GM12864 (cell line): ENCODE measurements at places on chromosomes 4 and X.

GRCh38 chr4:108940634-108941033 lies 177.8 kb upstream of the ETNPPL start:
- no peak for DNase-seq

DNA sequence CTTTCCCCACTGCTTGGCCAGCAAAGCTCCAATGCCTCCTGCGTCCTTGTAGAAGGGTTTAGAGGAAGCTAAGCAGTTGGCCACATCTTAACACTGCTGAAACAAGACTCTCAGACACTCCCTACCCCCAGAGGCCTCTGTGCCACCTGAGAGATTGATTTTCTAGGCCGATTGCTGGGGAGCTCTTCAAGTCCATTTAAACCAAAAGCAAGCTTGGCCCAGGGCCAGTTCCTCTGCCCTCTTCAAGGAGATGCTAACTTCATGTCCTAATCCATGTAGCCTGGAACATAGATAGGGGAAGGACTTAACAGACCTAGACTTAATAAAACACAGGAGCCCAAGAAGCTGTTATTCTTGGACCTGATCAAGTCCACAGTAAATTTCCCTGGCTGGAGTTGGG lies 27.2 kb upstream of the FMR1NB start:
- no peak for DNase-seq

GRCh38 chr4:64130907-64131306 lies 278.3 kb downstream of the TECRL start:
- no peak for DNase-seq

DNA sequence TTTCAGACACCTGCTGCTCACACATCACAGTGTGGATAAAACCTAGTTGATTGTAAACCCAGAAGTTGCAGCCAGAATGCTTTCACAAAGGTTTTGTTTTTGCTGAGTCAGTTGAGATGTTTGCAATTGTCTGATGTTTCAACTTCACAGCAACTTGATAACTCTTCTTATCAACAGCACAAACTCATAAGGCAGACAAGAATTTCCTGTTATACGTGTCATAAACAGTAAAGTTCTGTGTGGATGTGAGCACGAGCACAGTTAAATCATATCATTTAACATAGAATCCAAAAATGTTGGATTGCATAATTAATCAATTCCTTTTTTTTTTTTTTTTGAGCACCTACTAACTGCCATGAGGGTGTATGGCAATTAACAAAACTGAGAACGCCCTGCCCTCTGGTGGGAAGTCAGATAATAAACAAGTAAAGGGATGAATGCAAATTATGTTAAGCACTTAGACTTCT lies 512.2 kb downstream of the PDHA2 start:
- no peak for DNase-seq

DNA sequence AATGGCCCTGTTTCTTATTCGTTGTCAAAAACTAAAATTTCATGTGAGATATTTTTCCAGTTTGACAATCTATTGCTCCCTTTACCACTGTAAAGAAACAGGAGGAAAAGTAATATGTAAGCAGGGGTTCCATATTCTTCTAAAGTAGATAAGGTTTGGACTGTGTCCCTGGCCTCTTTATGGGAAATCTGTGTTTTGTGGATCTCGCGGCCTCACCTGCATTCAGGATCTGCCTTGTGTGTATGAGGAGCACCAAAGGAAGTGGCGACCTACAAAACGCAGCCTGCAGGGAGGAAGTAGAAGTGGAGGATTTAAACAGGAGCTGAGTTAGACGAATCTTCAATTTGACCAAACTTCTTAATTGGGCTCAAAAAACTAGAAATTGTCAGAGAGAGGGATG lies 67.0 kb downstream of the RASGEF1B start:
- DNase-seq: no peak

- DNase-seq: no peak
Observed at GRCh38 chr4:40323866-40324265, 11.3 kb upstream of the CHRNA9 start.

- DNase-seq: peak; percentile 44
Observed at GRCh38 chr4:42490015-42490414, 92.7 kb downstream of the SHISA3 start.
